ENCODE measurements at places on chromosomes 11 and 22.

- no peak for DNase-seq
These were observed 4.7 kb downstream of the SLC22A8 start for GRCh38 chr11:63010934-63011439.

DNA sequence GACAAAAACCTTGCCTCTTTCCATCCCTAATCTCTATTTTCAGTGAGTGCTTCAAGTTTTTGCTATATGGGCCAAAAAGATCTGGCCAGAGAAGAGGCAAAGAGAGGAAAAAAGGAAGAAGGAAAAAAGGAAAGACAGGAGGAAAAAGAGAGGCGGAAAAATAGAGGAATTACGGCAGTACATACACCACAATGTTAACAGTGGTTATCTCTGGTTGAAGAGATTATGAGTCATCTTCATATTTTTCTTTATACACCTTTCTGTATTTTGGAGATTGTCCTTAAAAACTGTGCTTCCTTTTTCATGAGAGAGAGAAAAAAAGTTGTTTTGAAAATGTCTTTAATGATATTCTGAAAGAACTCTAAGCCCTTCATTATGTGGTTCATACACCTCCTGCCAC, 133.7 kb downstream of the SBF2 start:
- DNase-seq, result no peak

DNA sequence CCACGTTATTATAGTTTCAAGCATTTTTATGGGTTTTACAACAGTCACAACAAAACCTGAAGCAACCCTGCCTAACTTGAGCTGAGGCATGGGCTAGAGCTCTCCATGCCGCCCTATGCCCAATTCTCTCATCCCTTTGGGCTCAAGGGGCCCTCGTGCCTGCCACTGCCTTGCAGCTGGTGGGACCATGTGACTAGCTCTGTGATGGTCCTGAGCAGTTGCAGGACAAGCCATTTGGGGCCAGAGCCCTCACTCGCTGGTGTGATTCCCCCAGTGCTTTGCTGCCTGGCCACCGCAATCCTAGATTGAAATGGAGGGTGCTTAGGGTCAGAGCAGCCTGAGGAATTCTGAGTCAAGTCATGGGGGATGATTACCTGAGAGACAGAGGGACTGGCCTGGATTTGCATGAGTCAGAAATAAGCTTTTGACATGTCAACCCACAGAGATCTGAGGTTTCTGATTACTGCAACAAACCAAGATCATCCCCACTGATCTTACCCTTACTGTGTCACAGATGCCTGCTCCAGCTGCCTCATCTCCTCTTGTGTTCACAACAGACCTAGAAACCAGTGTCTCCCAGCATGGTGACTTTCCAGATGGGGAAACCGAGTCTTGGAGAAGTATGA, 323.7 kb downstream of the BRD1 start:
- no peak for DNase-seq

GRCh38 chr11:68601147-68601546, 83.2 kb upstream of the GAL start:
- no peak for DNase-seq

GRCh38 chr22:39327995-39328754, 8.8 kb upstream of the RPL3 start:
- DNase-seq, result no peak

DNA sequence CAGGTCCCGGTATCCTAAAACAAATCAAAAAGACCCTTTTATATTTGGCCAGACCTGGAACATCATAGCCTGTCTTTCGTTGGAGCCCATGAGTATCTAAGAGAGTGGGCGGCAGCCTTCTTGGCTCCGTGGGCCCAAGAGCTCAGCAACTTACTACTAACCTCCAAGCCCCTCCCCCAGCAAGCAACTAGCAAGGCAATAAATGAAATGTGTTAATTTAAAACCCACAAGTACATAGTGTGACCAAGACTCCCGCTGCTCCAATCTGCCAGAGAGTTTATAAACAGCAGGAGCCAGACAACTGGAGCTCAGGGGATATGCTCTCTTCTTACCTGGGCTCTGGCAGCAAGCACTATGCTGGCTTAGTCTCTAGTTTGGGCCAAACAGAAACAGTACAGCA, 40.8 kb upstream of the CYP2D6 start:
- DNase-seq, result no peak

DNA sequence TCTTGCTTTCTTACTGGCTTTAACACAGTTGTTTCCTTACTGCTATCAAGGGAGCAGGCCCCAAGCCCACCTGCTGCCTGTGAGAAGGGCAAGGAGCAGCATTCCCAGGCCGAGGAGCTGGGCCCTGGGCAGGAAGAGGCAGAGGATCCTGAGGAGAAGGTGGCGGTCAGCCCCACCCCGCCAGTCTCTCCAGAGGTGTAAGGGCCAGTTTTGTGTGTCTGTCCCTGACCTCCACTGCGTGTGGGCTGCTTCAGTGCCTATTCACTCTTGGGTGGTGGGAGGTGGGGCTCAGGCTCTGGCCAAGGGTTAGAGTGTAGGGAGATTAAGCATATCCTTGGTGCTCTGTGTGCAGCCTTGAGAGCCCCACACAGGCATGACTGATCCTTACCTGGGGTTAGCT, 55.1 kb downstream of the CEP164 start:
- DNase-seq, result no peak

GRCh38 chr22:45444168-45444567, 30.7 kb downstream of the RIBC2 start:
- no peak for DNase-seq

DNA sequence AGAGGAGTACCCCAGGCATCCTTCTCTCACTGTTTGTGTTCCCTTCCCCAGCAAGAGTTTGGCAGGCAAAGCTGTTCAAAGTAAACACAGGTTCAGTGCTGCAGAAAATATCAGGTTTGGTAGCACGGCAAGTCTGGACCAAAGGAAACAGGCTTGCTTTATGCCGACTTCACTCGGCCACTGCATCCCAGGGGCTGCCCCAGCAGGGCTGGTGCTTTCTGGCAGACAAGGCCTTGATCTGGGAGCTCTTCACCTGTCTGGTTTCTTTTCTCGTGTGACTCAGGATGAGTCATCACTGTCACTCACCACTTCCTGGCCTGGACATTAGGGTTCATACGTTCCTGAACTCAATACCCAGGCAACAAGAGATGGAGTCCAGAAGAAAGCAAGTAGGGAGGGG, 52.6 kb upstream of the NAV2 start:
- no peak for DNase-seq

DNA sequence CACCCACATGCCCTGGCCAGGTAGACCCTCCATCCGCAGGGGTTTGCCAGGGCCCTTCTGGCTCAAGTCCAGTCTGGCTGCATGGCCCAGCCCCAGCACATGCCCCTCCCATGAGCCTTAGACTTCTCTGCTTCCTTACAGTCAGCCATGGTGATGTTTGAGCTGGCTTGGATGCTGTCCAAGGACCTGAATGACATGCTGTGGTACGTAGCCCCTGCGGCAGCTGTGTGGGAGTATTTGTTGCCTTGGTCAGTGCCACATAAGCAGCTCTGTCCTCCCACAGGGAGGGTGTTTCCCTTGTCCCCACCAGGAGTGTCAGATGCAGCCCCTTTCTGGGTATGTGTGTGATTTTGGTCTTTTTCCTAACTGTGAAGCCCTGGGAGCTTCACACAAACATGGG, 17.5 kb downstream of the CDC45 start:
- DNase-seq, result no peak

GRCh38 chr11:45765836-45766235, 39.1 kb upstream of the SLC35C1 start:
- DNase-seq, result no peak

GRCh38 chr11:82682003-82682751, 51.5 kb downstream of the FAM181B start:
- DNase-seq, result no peak

GRCh38 chr11:34505874-34506273, 7.7 kb downstream of the ELF5 start:
- DNase-seq, result no peak

DNA sequence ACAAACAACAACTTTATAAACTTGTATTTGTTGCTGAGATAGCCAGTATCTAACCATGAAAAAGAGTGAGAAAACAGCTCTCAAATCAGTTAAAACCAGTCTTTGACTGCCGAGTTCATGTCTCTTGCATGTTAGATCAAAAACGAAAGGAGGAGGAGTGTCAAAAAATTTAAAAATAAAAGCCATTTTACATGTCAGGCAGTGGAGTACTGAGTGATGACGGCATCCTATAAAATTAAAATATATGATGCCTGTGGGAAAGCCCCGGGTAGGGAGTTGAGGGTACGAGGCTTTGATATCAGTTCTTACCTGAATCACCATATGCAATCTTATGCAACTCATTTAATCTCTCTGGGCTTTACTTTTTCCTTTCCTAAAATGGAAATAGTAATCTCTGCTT, 117.3 kb downstream of the ETS1 start:
- peak; percentile 53 for DNase-seq

DNA sequence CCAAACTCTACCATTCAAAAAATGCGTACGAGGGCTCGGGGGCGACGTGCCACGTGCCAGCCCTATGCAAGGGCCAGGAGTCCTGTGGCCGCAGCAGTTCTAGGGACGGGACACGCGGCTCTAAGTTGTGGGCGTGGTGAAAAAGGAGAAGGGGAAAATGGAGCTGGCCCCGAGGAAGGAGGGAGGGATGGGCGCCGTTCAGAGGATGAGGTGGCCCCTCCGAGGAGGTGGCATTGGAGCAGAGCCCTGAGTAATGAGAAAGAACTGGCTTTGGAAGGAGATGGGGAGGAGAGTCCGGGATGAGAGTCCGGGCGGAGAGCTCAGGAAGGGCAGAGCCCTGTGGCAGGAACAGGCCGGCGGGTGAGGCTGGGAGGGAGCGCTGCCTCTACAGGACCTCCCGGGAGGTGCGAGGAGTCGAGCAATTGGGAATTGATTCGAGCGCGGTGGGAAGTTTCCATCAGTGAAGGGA, 21.0 kb downstream of the OTUB1 start:
- no peak for DNase-seq

DNA sequence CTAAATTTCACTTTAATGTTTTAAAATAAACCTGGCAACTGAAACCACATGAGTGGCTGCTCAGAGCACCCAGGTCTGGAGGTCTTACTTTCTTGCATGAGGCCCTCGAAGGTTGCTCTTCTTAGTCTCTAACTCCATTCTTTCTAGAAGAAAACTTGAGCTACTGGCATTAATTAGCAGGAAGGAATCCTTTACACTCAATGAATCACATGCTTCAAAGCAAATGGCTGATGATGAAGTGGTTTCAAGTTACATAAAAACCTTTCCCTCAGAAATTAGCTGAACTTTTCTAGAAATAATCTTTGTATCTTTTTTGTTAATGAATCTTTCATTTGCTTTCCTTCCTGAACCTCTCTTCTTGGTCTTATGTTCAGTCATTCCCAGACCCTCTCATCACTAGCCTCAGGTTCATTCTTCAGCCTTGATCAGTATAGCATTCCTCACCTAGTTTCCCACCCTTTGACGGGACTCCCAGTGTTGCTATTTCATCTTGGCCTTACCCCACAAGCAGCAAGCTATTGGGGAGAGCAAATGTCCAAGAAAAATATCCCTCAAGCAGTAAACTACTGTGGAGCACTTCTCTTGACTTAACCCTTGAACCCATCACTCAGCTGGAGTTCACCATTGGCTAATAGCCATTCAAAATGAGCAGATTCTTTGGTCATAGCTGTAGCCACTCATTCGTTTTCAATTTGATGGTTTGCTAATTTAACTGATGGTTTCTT, 75.1 kb downstream of the INSC start:
- no peak for DNase-seq

DNA sequence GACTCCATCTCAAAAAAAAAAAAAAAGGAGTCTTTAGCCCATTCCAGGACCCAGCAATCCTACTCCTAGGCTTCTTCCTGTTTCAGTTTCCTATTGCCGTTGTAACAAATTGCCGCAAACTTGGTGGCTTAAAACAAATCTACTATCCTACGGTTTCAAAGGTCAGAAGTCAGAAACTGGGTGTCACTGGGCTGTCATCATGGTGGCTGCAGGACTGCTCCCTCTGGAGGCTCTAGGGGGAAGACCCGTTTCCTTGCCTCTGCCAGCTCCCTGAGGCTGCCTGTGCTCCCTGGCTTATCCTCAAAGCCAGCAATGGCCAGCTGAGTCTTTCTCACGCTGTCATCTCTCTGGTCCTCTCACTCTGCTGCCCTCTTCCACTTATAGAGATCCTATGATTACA, 8.7 kb upstream of the DAGLA start:
- DNase-seq, result no peak

DNA sequence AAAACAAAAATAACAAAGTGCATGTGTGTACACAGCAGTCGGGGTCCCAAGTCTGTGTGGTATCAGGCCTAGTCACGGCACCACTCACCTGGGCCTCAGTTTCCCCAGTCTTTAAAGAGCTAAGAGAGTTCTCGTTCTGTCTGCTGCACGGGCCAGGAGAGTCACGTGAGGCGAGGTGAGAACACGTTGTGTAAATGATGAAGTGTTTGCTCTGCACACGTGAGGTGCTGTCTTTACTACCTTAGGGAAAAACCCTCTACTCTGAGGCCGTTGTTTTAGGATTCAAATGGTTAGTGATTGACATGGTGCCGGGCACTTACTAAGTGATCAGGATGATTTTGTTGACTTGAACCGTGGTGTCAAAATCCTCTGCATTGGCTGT, 86.5 kb upstream of the PPARA start:
- DNase-seq, result no peak

- no peak for DNase-seq
These were observed 102.2 kb upstream of the GRIA4 start for GRCh38 chr11:105507496-105508254.

DNA sequence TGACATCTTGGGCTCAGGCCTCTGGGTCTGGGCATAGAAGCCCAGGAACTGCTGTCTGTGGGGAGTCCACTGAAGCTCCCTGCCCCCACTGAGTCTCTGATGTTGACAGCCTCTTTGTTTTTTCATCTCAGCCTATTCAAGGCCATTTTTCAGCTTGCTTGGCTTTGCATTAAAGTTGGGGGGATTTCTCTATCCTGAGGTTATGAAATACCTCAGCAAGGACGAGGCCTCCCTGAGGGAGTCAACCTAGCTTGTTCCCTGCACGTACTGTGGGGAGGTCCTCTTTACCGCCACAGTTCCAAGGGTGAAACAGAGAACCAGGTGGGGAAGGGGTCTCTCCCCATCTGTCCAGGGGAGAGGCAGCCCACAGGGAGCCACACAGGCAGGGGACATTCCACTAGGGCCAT, 8.4 kb downstream of the KCNQ1OT1 start:
- no peak for DNase-seq

DNA sequence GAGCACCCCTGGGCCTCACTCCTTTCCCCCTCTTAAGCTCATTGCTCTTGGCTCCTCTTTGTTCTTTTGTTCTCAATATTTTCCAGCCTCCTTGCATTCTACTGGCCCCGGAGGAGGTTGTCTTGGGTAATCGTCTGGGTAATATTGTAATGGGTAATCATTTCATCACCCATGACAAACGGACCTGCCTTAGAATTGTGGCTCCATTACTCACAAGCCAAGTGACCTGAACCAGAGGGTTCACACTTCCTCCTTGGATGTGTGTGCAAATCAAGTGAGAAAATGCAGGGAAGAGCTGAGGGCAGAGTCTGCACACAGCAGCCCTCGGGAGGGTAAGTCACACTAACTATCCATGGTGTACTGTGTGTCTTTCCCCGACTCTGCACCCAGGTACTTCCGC, 305.0 kb downstream of the BUD13 start:
- DNase-seq, result no peak

DNA sequence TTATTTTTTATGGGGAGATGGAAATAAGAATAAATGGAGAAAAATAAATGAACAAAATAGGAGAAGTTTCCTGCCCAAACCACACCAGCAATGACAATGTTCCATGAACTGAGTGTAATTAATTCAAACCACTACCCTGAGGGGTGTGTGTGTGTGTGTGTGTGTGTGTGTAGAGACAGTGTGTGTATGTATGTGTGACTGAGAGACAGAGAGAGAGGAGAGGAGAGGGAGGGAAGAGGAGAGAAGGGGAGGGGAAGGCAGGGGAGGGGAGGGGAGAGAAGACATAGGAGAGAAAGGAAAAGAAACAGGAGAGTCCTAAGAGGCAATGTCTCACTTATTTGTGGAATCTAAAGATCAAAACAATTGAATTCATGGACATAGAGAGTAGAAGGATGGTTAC, 65.0 kb upstream of the POU2AF1 start:
- DNase-seq, result no peak

Measured in T-cell (primary cell).